ENCODE measurements at places on chromosomes 1 and 21.

DNA sequence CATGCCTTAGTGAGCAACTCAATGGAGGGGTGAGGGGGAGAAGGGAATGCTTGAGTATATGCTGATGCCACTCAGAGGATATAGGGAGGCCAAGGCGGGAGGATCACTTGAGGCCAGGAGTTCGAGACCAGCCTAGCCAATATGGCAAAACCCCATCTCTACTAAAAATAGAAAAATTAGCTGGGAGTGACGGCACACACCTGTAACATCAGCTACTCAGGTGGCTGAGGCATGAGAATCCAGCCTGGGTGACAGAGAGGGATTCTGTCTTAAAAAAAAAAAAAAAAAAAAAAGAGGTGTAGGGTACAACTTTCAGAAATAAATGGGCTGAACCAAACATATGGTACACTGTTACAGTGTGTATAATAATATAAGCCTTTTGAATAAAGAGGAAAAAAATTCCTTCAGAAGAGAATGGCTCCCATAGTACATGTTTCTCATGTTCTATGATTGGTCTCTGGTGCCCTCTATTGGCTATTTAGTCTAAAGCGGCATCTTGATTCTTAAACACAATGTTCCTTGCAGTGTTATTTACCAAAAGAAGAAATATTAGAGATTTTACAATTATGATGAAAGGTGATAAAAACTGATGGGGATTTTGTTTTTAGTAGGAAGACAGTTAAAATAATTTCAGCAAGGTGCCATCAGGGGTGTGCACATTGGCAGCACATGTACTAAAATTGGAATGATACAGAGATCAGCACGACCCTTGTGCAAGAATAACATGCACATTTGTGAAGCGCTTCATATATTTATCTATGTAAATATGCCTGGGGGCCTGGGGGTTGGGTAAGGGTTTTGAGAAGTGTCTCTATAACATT, 109.8 kb downstream of the PATJ start:
- no peak overlapping the region for H3K4me3 ChIP-seq
- H3K36me3 ChIP-seq, result peaks cover under 1% of the 10 kb centered on the region
- no peaks in the 10 kb centered on the region for H3K27me3 ChIP-seq
- H3K27ac ChIP-seq, result no peak overlapping the region

DNA sequence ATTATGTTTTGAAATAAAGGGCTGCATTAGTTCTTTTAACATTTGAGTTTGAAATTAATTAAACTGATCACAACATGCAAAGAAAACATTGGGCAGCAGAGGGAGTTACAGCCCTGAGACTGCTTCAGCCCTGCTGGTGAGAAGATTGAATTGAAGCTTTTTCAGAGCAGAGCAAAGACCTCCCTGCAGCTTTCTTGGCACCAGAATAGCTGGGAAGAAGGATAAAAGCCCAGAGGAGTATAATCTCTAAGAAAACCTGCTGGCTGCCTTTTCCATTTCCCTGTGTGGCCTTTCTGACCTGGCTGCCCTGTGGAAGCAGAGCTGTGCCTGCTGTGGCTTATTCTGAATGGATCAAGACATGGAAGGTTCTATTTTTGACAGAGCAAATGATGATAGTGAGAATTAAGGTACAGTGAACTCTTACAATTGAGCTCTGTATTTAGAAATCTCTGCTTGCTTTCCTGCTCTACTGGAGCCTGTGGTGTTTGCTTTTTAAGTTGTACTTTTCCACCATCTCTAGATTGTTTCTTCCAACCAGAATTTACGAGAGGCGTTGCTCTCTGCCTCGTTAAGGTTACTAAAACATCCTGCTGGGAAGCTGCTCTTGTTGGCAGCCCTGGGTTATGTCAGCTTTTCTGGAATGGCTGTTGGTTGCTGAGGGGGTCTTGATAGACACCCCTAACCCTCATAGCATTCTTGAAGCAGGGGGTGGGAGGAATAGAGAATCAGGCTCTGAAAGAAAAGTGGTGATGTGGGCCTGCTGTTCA, 9.9 kb downstream of the SNRPE start:
- no peak overlapping the region for H3K27ac ChIP-seq
- H3K36me3 ChIP-seq, result peaks cover 59% of the 10 kb centered on the region
- H3K4me3 ChIP-seq, result no peak overlapping the region
- H3K4me1 ChIP-seq, result no peaks in the 10 kb centered on the region
- H3K27me3 ChIP-seq, result no peaks in the 10 kb centered on the region
- DNase-seq, result no peak

GRCh38 chr1:200005165-200005564, 22.3 kb upstream of the NR5A2 start:
- no peak overlapping the region for H3K4me3 ChIP-seq
- DNase-seq, result no peak
- H3K4me1 ChIP-seq, result no peaks in the 10 kb centered on the region

DNA sequence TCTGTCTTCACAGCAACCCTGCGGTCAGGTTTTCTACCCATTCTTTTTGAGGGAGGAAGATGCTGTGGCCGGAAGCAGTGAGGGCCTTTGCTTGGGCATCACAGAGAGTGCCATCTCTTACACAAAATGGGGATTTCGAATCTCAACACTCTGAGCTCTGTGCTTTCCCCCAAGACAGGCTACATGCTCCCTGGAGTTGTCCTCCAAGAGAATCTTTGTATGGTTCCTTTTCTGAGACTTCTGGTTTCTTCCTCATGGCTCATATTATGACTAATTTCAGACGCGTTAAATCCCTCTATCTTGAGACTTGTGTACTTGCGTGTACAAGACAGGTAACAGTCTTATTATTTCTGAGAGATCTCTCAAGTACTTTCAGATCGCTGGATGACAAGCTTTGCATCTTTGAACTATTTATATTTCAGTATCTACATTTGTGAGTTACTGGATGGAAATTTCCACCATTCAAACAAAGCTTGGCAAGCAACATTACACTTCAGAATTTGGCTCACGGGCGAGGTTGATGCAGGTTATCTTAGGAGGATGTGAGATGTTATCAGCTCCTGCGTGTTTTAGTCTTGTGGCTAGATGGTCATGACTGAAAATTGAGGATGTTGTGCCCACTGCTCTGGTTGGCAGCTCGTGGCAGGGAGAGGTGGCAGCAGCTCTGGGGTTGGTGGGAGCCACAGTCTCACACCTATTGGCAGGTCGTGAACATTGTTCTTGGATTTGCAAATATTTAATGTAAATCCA, 19.4 kb downstream of the ABCG1 start:
- peak; percentile 83 for DNase-seq
- H3K4me1 ChIP-seq, result peaks cover 64% of the 10 kb centered on the region
- peak overlapping the region; percentile 98 for H3K27ac ChIP-seq
- H3K27me3 ChIP-seq, result no peaks in the 10 kb centered on the region
- H3K36me3 ChIP-seq, result no peaks in the 10 kb centered on the region

DNA sequence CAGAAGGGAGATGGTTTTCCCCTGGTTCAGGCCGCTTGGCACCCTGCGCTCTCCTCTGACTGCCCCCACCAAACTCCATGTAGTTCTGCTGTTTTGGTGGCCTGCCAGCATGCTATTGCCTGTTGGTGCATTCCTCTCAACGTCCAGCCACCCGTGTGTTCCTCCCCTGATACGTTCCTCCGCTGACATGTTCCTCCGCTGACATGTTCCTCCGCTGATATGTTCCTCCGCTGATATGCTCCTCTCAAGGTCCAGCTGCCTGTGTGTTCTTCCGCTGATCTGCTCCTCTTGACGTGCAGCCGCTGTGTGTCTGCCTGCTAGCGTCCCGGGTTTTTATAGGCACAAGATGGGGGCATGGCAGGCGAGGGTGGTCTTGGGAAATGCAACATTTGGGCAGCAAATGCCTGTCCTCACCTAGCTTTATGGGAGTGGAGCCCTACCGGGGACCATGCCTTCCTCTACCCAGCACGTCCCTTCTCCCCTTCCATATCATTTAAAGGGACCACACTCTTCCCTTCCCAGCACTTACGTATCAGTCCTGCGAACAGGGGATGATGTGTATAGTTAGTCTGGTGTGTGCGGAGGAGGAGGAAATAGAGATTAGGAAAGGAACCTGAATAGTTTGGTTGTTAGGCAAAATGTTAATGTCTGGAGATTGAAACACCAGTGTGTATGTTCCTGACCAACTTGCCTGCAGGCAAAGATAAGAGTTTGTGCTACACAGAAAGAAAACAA, 40.6 kb upstream of the PLA2G5 start:
- no peak overlapping the region for H3K27ac ChIP-seq
- peaks cover 8% of the 10 kb centered on the region for H3K27me3 ChIP-seq
- H3K4me3 ChIP-seq, result no peak overlapping the region
- no peaks in the 10 kb centered on the region for H3K4me1 ChIP-seq
- DNase-seq, result no peak
- H3K36me3 ChIP-seq, result no peaks in the 10 kb centered on the region

Data from CD4-positive, CD25-positive, alpha-beta regulatory T cell (primary cell).